T-cell (primary cell): ENCODE measurements at places on chromosomes 12 and 14.
A peak's percentile ranks its signal among the peaks of the same experiment; 100 is the strongest.

DNA sequence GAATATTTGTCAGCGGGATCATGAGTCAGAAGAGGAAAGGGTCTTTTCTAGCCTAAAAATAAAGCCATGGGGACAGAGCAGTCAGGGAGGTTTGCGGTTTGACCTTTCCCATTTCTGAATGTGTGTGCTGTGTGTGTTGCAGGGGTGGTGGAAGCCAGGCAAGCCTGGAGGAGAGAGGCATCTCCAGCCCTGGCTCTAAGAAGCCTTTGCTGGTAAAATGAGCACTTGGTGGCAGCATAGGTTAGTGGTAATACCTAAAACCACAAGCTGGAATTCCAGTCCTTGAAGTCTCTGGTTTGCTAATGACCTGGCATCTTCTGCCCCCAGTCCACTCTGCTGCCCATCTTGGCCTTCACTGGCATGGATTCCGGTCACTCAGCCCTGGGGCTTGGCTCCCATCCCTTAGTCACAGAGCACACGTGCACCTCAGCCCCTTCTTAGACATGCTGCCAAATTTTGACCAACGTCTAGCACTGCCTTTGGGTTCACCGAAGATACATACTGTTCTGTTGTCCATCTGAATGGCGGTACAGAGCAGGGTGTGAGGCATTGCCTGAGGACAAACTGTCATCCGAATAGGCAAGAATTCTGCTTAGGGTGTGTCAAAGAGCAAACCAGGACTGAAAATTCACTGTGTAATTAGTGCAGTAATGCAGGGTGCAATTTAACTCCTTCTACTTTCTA, 52.7 kb downstream of the KCNA5 start:
- DNase-seq: no peak
- H3K4me3 ChIP-seq: no peak overlapping the region
- H3K27ac ChIP-seq: no peak overlapping the region
- no peaks in the 10 kb centered on the region for H3K27me3 ChIP-seq
- no peaks in the 10 kb centered on the region for H3K36me3 ChIP-seq
- no peaks in the 10 kb centered on the region for H3K4me1 ChIP-seq

GRCh38 chr14:105388110-105388951, 10.0 kb upstream of the TEX22 start:
- H3K4me1 ChIP-seq: peaks cover 6% of the 10 kb centered on the region
- peaks cover 24% of the 10 kb centered on the region for H3K36me3 ChIP-seq
- no peaks in the 10 kb centered on the region for H3K27me3 ChIP-seq
- H3K4me3 ChIP-seq: no peak overlapping the region

- H3K36me3 ChIP-seq: peaks cover 10% of the 10 kb centered on the region
- H3K4me1 ChIP-seq: peaks cover 87% of the 10 kb centered on the region
- no peaks in the 10 kb centered on the region for H3K27me3 ChIP-seq
- DNase-seq: no peak
- H3K4me3 ChIP-seq: peak overlapping the region; percentile 42
Observed at GRCh38 chr14:73741876-73742519, 27.8 kb upstream of the PNMA1 start.

DNA sequence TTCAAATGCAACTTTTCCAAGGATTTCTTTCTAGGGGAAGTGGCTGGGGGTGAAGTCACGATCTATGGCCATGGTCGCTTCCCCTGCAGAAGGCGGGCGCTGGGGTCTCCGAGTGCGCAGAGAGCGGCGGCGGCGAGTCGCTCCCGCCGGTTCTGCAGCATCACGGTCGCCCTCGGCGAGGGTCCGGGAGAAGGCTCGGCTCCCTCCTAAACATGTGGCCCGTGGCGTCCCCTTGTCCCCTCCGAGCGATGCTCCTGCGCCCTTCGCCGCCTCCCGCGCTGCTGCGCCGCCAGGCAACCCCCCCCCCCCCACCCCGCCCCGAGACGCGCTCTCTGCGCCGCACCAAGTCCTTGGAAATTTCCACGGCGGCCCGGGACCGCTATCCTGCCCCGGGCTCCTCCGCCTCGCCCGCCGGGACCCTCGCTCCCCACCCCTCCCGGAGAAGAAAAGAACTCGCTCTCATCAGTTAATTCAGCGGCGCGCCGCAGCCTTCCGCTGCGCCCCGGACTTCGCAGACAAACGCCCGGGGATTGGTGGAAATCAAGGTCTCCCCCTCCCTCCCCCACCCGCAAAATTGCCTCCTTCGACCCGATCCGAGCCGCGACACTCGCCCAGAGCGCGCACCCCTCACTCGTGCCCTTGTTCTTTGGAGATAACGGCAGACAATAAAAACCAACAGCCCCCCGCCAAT, at the start of gene ST8SIA1:
Gene ST8SIA1 (minus strand): TSS at position 298 of the 691 bp plus-strand sequence. CDS start 475 bp downstream, outside the sequence.
- no peaks in the 10 kb centered on the region for H3K36me3 ChIP-seq
- peak within 1 kb of the TSS; percentile 75 for H3K4me3 ChIP-seq
- peaks cover 29% of the 10 kb centered on the region for H3K4me1 ChIP-seq
- peak; percentile 52 for DNase-seq
- H3K27me3 ChIP-seq: no peaks in the 10 kb centered on the region

- no peak for DNase-seq
- H3K4me1 ChIP-seq: peaks cover 4% of the 10 kb centered on the region
- no peaks in the 10 kb centered on the region for H3K27me3 ChIP-seq
- H3K36me3 ChIP-seq: peaks cover 4% of the 10 kb centered on the region
- peak overlapping the region; percentile 55 for H3K4me3 ChIP-seq
Observed at GRCh38 chr14:91021991-91022621, 38.3 kb downstream of the RPS6KA5 start.

DNA sequence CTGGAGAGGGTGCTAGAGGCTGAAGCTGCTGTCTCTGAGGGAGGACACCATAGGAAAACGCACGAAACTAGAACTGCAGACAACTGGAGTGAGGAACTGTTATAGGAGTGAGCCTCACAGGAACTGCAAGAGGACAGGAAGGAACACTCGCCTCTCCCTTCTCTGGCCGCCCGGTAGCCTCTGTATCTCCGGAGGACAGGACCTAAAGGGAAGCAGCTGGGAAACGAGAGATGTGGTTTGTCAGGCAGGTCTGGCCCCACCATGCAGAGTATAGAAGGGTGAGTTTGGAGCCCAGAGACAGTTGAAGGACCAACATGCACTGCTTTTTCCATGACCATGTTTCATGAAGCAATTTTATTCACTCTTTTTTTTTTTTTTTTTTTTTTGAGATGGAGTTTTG, 127.3 kb downstream of the EFCAB11 start:
- no peak overlapping the region for H3K27ac ChIP-seq
- no peaks in the 10 kb centered on the region for H3K4me1 ChIP-seq
- H3K4me3 ChIP-seq: no peak overlapping the region

- H3K36me3 ChIP-seq: no peaks in the 10 kb centered on the region
- H3K27me3 ChIP-seq: peaks cover 3% of the 10 kb centered on the region
- no peak overlapping the region for H3K4me3 ChIP-seq
- H3K27ac ChIP-seq: no peak overlapping the region
- DNase-seq: no peak
- peaks cover 43% of the 10 kb centered on the region for H3K4me1 ChIP-seq
Observed at GRCh38 chr14:24425704-24426103, 3.8 kb downstream of the CBLN3 start.

DNA sequence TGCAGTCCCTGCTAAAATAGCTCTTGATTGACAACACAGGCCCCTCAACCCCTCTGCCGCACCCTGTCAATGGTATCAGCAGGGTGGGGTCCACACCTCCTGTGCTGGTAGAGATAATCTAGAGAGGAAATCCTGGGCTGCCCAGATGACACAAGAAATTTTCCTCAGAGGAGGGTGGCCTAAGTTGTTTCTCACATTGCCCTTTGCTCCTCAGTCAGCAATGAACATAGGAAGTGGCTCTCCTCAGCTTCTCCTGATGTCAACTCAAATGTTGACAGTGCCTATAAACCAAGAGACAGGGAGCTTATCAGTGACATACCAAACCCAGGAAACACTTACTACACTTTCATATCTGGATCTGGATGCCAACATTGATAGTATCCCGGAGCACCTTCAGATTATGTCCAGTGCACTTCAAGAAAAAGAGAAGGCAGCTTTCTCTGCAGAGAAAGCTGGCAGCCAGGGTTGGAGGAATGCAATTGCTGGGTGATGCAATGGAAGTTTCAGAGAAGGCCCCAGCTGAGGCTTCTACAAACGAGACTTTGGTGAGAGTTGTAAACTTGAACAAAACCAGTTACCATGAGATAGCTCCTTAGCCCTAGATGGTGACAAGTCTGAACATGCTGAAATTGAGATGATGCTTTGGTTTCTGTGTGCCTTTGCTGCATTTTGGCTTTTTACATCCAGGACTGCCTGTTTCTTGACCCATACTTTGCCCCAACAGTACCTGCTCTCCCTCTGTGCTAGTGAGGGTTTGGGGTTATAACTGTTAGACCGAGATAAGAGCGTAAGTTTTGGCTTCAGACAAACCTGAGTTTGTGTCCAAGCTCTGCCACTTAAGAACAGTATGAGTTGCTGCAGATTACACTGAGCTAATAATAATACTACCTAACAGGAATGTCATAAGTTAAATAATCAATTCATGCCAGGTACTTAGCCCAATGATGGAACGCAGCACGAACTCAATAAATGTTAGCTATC, 183.5 kb downstream of the NUAK1 start:
- no peaks in the 10 kb centered on the region for H3K36me3 ChIP-seq
- no peak for DNase-seq
- no peak overlapping the region for H3K4me3 ChIP-seq
- peaks cover 8% of the 10 kb centered on the region for H3K27me3 ChIP-seq

- H3K4me1 ChIP-seq: peaks cover 15% of the 10 kb centered on the region
- no peaks in the 10 kb centered on the region for H3K36me3 ChIP-seq
- no peak overlapping the region for H3K4me3 ChIP-seq
- no peak for DNase-seq
Observed at GRCh38 chr14:103526247-103526913, 2.6 kb upstream of the TRMT61A start.

GRCh38 chr14:40368314-40368713, 936.1 kb upstream of the FBXO33 start:
- no peak for DNase-seq
- no peaks in the 10 kb centered on the region for H3K36me3 ChIP-seq

DNA sequence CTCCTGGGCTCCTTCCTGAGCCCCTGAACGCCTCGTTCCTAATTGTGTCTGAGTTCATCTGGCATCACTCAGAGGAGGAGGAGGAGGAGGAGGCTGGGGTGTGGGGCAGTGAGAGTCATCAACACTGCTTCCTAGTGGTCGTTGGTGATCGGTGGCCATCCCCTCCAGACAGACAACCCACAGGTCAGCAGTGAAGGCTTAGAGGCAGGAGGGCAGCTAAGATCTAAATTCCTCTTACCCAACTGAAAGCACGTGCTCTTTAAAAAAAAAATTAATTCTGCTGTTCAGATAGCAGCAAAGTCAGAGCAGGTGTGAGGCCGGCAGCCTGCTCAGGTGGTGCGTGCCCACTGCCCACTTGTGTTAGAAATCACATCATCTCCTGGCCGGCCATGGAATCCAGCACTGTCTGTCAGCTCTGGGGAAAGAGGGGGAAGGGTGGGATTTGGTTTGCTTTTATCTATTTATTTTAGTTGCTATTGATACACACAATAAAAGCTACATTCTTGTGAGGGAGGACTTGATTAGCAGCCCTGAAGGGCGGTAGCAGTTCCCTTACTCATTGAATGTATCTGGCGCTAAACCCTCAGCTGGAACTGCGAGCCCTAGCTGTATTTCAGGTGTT, 46.6 kb downstream of the PPP2R5C start:
- DNase-seq: no peak
- peaks cover 25% of the 10 kb centered on the region for H3K4me1 ChIP-seq
- no peaks in the 10 kb centered on the region for H3K36me3 ChIP-seq
- H3K4me3 ChIP-seq: no peak overlapping the region

DNA sequence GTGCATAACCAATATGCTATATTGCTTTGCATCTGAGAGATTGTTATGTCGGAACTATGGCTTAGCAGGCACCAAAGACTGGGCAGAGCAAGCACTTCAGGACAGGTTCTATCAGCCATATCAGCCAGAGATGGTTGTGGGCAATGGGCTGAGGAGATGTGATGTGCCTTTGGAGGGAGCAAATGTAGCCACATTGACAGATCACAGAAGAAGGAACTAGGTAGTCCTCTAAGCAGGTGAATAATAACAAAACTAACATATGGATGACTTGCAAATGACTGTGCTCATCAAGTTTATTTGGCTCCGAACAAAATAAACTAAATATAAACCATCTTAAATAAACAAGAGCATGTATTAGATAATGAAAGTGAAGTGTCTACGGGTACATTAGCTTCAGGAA, 291.7 kb downstream of the RMST start:
- no peaks in the 10 kb centered on the region for H3K4me1 ChIP-seq
- H3K27ac ChIP-seq: no peak overlapping the region
- H3K36me3 ChIP-seq: no peaks in the 10 kb centered on the region
- H3K27me3 ChIP-seq: no peaks in the 10 kb centered on the region
- H3K4me3 ChIP-seq: no peak overlapping the region

DNA sequence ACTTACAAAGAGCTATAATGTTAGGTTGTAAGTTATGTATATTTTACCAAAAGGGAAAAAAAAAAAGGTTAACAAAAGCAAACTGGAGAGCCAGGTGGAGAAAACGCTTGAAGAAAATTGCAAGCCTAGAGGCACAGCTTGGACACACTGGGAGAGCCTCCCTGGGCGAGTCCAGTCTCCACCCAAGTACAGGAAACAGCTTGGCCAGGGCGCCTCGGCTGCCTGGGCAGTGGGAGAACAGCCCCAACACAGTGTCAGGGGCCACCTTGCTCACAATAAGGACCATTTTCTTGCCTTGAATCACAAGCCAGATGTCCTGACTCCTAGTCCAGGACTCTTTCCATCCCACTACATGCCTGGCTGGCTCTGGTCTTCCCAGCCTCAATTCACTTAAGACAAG, 33.3 kb downstream of the TTC7B start:
- no peak overlapping the region for H3K27ac ChIP-seq
- H3K27me3 ChIP-seq: no peaks in the 10 kb centered on the region
- DNase-seq: no peak
- no peaks in the 10 kb centered on the region for H3K36me3 ChIP-seq
